Stimulated activated CD4-positive, alpha-beta T cell treated with anti-CD3 and anti-CD28 coated beads, Interleukin-15, amount 100 ng/mL, for 1 hour (primary cell): ENCODE measurements at places on chromosomes 7 and 10.

DNA sequence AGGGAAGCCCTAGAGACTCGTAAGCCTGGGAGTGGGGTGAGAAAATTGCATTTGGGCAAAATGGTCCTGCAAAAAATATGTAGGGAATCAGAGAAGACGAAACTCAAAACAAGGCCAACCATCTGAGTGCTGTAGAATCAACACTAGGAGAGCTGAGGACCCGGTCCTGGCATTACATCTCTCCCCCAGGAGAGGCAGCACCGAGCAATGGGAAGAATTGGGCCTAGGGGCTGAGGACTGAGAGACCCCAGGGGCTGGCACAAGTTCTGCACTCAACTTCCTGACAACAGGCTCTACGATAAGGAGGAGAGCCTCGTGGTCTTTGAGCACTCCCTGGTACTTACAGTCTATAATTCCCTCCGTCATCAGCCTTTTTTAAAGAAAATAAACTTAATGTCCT lies 47.6 kb downstream of the BPGM start:
- DNase-seq, result no peak

- no peak for DNase-seq
Observed at GRCh38 chr10:5524641-5525560, at the start of gene CALML3. CALML3 (plus strand) TSS chr10:5524961; CDS start chr10:5525086, 125 bp downstream.

DNA sequence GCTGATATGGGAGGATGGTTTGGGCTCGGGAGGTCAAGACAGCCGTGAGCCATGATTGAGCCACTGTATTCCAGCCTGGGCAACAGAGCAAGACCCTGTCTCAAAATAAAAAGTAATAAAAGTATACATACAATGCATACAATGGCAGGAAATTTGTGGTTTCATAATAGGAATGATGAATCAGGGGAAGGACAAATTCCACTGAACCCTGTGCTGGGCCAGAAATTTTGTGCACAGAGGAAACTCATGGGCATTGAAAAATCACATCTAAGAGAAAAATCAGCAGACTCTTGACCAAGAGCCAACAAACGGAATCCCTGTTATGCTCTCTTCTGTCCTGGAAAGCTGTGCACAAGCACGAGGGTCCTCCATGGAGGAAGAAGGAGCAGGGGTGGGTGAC lies 35.1 kb downstream of the SEM1 start:
- no peak for DNase-seq

- DNase-seq, result no peak
Observed at GRCh38 chr7:112444505-112444904, 5.8 kb upstream of the IFRD1 start.

DNA sequence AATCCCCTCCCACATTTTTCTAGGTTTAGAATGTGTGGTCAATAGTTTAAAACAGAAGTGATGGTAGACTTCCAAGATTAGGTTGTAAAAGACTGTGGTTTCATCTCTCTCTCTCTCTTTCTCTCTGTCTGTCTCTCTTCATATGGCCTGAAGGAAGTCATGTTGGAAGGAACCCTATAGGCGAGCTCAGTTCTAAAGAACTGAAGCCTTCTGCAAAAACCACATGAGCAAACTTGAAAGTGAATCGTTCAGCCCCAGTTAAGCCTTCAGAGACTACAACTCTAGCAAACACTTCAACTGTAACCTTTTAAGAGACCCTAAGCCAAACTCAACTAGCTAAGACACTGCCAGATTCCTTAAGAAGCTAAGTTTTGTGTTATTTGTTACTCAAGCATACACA lies 707.5 kb upstream of the LRRTM3 start:
- DNase-seq, result no peak

GRCh38 chr7:81659697-81660395 lies 110.0 kb downstream of the HGF start:
- DNase-seq, result no peak

- no peak for DNase-seq
Observed at GRCh38 chr7:71780282-71780681, 631.9 kb downstream of the CALN1 start.

GRCh38 chr7:33108554-33109004 lies 625 bp downstream of the RP9 start:
- DNase-seq, result peak; percentile 16
